ENCODE measurements at places on chromosomes 1 and 21.

GRCh38 chr21:26506956-26507355 is 66.1 kb downstream of the CYYR1 start:
- no peak for DNase-seq

DNA sequence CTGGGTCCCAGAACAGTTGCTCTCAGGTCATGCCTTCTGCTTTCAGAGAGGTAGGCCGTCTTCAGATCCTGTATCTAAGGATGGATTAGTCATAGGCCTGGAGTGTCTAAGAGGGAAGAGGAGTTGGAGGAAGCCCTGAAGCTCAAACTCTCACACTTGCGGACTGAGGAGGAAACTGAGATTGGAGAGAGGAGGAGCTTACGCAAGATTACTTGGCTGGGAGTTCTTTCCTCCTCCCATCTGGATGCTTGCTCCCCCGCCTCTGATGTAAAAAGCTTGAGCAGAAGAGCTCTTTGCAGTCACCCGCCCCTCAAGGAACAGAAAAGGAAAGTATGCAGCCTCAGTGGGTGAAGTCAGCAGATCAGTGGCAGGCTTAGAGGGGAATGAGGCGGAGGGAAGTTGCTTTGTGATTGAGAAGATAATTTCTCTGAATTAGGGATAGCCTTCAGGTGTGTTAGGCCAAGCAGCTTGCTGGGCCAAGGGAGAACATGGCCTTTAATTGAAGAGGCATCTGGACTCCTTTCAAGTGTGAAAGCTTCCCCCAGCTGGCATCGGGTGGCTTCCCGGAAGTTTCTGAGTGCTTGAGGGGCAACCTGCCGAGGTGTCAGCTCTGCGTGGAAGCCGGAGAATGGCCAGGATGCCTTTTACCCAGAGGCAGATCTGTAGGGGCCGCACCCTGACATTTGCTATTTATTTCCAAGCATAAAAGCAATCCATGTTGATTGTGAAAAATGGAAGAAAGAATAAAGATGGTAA is 6.6 kb downstream of the ADORA1 start:
- DNase-seq: no peak

DNA sequence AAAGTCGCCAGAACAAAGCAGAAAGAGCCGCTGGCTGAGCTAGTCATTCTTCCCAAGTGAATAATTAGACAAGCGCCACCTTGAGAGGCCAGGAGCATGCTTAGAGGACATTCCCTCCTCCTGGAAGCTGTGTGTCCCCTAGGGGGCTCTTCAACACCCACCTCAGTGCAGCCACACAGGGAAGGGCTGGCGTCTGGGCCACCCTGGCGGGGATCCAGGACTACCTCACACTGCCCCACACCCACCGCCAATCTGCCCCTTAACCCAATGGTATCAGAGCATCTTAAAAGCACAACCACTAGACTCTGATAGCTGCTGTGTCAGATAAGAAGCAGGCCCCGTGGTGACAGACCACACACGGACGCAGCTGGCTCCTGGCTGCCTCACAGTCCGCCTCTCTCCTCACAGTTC is 24.9 kb downstream of the SETD4 start:
- DNase-seq: no peak

GRCh38 chr1:202143011-202143767 is 1.3 kb downstream of the ARL8A start:
- DNase-seq: peak; percentile 36

- DNase-seq: no peak
Observed at GRCh38 chr21:44273046-44273445, 11.3 kb upstream of the DNMT3L start.

DNA sequence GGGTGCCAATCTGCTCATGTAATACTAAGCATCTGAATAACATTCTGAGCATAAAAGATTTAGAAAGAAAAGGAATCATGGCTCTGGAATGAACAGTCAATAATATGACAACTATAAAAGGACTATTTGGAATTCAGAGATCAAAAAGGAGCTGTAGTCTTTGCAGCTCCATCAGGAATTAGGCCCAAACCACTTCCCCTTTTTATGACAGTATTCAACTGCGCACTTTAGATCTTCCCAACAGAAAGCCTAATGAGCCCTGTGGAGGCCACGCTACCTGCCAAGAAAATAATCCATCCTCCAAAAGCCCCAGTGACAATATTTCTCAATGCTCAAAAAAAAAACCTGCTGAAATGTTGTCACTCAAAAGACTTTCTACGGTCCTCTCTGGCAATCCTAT is 163.2 kb downstream of the SNX7 start:
- DNase-seq: no peak

DNA sequence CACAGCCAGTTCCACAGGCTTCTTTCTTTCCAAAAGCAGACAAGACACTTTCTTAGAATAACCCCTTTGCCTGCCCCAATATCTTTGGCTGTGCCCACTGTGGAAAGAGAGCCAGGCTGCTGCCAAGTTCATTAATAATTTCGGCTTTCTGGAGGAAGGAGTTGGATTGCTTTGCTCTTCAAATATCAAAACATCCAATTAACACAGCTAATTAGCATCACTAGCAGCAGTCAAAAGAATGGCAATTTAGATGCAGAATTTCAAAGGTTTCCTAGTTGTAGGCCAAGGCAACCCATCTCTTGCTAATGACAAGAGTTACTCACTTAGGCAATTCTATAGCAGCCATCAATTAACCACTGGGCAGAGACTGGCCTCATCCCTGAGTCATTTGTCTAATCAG is 91.0 kb upstream of the SPATA6 start:
- no peak for DNase-seq

GRCh38 chr1:76905876-76906595 is 38.8 kb downstream of the ST6GALNAC5 start:
- no peak for DNase-seq
